ENCODE measurements at places on chromosomes 5 and 9.

DNA sequence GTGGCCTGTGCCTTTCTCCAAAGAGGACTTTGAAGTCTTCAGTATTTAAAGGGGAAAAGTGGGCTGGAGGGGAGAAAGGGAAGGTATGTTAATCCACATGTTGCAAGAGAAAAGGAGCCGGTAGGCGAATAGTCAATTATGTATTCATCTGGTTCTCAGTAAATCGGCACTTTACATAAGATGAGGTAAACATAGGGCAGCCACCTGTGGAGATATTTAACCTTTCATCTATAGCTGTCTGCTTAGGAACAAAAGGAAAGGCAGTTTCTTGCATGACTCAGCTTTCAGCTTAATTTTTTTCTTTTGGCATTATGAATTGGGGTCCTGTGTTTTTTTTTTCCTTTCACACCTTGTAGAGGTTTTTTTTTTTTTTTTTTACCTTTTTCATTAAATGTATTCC, 42.2 kb downstream of the FGD3 start:
- no peak for DNase-seq

- DNase-seq, result no peak
Observed at GRCh38 chr9:127654619-127655018, 42.5 kb downstream of the STXBP1 start.

DNA sequence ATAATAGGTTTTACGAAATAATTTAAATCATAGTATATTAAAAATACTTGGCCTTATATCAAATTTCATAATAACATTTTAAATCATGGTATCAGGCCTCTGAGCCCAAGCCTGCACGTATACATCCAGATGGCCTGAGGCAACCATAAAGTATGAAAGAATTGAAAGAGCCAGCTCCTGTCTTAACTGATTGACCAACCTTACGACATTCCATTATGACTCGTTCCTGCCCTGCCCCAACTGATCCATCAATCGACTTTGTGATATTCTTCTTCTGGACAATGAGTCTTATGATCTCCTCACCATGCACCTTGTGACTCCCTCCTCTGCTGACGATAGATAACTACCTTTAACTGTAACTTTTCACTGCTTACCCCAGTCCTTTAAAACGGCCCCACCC, 545.0 kb downstream of the MTRR start:
- DNase-seq, result no peak

- no peak for DNase-seq
Observed at GRCh38 chr9:21564175-21564574, 82.1 kb upstream of the IFNE start.

DNA sequence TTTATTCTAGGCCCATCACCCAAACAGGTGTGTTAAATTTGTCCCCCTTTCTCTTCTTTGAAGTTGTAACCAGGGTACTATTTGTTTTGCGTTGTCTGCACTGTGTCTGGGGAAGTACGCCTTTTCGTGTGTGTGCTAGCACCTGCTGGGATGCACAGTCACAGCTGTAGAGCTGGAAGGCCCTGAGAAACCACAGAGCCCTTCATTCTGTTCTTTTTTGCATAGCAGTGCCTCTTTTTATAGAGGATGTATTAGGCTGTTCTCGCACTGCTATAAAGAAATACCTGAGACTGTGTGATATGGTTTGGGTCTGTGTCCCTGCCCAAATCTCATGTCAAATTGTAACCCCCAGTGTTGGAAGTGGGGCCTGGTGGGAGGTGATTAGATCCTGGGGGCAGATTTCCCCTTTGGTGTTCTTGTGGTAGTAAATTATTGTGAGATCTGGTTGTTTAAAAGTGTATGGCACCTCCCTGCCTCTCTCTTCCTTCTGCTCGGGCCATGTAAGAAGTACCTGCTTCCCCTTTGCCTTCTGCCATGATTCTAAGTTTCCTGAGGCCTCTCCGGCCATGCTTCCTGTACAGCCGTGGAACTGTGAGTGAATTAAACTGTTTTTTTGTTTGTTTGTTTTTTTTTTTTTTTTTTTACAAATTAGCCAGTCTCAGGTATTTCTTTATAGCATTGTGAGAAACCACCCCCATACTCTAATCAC, 14.0 kb downstream of the SEC61B start:
- DNase-seq, result no peak

DNA sequence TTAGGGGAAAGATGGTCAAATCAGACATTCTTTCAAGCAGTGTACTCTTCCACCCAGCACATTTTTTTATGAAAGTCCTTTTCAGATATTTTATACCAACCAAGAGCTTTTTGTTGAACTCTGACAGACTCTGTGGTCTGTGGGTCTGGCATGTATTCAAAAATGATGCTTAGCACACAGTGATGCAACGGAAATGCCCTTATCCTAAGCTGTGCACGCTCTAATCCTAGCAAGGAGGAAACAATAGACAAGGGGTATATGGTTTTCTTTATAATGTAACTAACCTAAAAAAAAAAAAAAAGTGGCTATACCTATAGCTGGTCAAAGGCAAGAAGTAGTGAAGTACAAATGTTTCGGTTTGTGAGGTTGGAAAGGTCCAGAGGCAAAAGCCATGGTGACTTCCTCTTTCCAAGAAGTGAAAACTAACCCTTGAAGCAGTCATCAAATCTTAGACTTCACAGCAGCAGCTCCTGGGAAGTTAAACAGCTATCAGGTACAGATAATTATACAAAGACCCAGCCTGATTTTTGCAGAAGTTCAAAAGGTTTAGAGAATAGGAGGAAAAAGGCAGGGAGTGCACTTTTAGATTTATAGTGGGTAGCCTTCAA, 82.5 kb downstream of the SEMA6A start:
- DNase-seq, result peak; percentile 74

DNA sequence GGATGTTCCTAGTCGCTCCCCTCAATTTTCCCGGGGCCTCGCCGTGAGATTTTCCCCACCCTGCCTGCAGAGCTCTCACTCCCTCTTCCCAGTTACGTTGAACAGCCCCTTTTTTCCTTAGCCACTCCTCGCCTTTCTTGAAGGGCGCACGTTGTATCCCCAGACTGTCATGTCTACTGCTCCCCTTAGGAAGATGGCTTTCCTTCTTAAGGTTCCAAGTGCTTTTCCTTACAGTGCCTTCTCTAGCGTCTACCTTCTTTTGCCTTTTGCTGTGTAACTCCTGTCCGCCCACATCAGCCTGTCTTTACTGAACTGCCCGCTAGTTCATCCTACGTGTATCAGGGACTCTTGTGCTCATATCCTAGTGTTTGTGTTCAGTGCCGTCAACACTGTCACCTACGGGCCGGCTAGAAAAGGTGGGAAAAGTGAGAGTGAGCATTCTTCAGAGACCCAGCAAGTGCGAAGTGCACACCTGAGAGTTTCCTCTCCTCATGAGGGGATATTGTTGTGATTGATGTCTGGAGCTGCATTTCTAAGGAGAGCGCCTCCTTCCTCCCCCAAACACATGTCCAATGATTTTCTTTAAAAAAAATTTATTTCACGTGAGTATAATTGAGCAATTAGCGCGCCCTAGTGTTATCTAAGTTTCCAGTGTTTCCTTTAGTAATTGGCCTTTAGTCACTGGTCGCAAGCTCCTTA, 764 bp downstream of the CAMLG start:
- peak; percentile 46 for DNase-seq
